NCI-H2107 (cell line): ENCODE measurements at places on chromosomes 2 and 18.

GRCh38 chr2:232896720-232897597 is 26.9 kb downstream of the SNORC start:
- no peak for DNase-seq

- no peak for DNase-seq
These were observed 54.5 kb downstream of the LONRF2 start for GRCh38 chr2:100267751-100268150.

DNA sequence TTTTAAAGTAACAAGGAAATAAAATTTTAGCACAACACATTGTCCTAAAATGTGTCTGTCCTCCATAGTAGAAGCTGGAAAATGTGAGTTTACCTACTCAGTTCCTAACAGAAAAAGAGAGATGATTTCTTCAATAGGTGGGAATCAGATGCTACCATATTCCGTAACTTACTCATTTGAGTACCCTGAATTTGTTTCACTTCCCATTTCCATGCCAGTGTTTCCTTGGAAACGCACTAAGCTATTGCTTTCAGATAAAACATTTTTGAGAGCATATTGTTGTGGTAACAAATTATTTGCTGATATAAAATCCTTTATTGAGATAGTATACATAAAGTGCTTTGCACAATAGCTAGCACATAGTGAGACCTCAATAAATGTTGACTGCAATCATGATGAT is 137.5 kb upstream of the BARD1 start:
- no peak for DNase-seq

GRCh38 chr2:130286983-130287655 is 55.6 kb upstream of the IMP4 start:
- no peak for DNase-seq

DNA sequence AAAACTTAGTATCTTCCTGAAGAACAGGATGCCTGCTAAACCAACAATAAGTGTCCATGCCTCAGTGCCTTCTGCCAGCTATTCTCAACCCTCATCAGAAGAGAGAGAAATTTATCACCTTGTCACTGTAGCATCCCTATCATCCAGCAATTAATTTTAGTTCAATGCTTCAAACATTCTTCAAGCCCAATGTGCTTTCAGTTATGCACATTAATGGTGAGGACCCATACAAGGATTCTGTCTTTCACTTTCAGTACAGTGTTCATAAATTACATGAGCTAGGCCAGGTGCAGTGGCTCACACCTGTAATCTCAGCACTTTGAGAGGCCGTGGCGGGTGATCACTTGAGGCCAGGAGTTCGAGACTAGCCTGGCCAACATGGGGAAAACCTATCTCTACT is 47.0 kb upstream of the MSH6 start:
- no peak for DNase-seq

- DNase-seq = no peak
These were observed 65.1 kb upstream of the TRIB2 start for GRCh38 chr2:12651641-12652040.
